Stimulated activated CD4-positive, alpha-beta T cell treated with anti-CD3 and anti-CD28 coated beads, TNF-alpha, amount 100 ng/mL, for 4 hours (primary cell): ENCODE measurements at places on chromosomes 11 and 22.

DNA sequence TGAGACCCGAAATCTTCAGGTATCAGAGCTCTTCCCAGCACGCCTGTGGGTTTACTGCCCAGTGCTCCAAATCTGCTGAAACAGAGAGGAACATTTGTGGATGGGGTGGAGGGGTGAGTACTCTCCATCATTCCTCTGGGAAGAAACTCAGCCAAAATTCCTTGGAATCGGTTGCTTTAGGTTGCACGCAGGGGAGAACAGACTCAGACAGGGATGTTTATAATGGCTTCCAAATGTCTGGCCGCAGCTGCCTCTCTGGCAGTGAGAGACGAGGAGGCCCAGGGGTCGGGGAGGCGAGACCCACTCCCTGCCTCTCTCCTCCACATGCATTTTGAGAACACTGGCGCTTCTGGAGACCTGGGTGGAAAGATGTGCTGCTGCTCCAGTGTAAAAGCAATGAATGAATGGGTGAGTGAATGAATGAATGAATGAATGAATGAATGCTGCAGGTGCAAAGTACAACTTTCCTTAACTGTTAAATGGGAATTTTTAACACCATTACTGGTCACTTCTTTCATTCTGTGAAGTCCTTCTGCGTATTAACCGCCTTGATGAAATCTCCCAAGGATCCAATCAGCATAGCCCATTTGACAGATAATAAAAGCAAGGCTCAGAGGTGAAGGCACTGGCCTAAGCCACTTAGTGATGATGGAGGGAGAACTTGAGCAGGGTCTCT lies 437.4 kb downstream of the MIAT start:
- DNase-seq = no peak

- no peak for DNase-seq
Measured at GRCh38 chr11:8704136-8704535, 21.5 kb downstream of the RPL27A start.

- DNase-seq = no peak
Measured at GRCh38 chr11:36498721-36499120, 11.4 kb downstream of the TRAF6 start.

GRCh38 chr11:5476186-5476819 lies 12.2 kb upstream of the OR52D1 start:
- peak; percentile 9 for DNase-seq

DNA sequence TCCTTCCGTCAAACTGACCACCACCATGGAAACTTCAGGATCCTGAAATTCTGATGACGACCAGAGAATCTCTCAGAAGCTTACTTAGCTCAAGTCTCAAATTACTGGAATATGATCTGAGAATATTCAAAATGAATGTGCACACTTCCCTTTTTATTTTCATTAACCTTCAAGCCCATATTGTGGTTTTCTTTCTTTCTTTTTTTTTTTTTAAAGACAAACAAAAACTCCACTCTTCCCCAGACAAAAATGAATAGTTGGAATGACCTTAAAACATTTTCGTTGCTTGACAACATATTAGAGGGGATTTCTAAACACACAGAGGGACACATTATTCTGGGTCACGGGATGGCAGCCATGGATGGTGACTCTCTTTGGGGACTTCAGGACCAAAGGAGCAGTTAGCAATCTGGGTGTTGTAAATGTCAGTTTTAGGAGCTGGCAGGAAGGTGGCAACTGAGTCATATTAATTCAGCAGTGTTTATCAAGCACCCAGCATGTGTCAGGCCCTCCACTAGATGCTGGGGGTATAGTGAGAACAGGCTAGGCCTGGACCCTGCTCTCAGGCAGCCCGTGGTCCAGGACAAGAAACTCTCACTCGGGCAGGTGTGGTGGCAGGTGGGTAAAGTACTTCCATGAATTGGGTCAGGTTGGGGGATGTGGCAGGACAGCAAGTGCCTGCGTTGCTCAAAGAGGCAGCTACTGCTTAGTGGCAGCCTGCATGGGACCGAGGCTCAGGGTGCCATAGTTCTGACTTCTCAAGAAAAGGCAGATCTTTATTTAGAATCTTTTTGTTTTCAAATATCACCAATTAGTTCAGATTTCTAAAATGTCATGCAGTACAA lies 126.1 kb downstream of the HIPK3 start:
- DNase-seq = no peak

- DNase-seq = no peak
Measured at GRCh38 chr11:69414773-69415187, 66.7 kb upstream of the LINC01488 start.

GRCh38 chr11:25988178-25988577 lies 343.8 kb upstream of the ANO3 start:
- DNase-seq = no peak

GRCh38 chr11:16815047-16815767 lies 76.8 kb downstream of the C11orf58 start:
- no peak for DNase-seq

- no peak for DNase-seq
Measured at GRCh38 chr11:11381471-11382105, 28.5 kb upstream of the CSNK2A3 start.

DNA sequence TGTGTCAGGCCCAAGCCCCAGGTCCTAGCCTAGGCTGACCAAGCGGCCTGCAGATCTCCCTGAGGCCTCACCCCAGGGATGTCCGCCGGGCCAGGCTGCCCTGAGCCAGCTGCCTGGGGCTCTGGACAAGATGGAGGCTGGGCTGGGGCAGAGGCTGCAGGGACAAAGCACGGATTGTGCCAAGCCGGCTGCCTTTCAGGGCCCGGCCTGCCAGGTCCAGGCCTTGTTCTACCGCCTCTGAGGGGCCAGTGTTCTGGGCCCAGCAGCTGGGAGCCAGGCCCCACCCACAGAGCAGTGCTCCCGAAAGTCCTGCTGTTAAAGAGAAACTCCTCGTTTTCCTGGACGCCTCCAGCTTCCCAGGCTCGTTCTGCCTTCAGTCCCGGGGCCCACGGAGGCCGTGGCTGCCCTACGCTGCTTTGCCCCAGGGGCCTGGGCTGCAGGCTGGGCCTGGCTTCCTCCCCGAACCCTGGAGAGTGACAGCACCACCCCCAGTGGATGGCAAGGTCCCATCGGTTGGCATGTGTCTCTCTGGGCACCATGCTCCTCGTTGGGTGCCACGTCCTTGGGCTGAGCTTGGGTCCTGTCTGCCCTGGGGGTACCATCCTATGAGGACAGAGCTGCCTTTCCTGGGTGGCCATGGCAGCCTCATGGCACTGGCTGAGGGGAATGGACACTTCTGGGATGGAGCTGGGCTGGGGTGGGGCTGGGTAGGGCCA lies 7.6 kb downstream of the BRSK2 start:
- no peak for DNase-seq

DNA sequence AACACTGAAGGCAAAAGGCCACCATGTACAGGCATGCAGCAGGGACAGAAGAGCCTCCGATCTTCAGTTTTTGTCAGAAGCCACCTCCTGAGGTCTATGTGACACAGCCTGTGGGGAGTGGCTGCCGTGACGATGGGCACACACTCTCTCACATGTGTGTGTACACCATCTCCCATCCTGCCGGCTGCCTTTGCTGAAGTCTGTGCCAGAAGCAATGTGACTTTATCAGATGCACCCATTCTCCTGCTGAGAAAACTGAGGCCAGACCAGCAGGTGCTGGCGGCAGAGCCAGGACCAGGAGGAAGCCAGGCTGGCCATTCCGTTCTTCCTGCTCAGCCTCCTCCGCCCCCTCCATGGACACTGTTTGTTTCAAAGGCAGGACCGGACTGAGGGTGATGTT lies 16.7 kb downstream of the SHANK2 start:
- no peak for DNase-seq
